ENCODE measurements at places on chromosomes 7 and 10.

DNA sequence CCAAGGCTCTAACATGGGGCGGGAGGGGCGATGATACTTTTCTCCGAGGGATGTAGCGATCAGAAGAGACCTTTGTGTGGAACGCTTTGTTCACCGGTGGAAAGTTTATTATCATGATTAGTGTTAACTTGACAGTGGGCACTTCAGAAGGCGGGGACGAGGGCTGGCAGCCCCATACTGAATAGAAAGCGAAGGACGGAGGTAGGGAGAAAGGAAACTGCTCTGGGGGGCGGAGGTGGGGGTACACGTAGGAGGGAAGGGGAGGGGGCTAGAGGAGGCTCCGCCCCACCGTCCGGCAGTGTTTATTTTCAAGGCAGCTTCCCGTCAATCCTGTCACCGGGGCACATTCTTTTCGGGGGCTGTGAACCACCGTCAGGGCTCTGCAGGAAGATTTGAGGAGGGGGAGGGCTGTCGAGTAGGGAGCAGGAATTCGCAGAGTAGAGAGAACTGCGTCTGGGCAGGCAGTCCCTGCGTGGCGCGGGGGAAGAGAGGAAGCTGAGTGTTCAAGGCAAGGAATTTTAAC, 9.4 kb upstream of the NKX2-3 start:
- DNase-seq, result no peak

DNA sequence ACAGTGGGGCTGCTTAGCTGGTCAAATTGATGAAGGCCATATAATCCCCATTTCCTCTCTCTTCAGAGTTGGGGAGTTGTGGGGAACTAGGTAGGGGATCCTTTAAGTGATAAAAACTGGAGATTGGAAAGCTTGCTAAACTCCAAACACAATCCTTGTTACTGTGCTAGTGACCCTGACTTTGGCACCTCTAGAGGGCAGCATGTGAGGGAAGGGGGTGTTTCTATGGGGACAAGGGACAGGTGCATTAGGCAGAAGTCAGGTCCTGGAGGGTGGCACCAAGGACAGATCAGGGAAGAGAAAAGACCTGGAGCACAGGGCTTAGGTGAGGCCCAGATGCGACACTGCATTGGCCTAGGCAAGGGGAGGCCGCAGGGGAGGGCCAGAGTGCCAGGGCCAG, 66.9 kb downstream of the CDHR3 start:
- DNase-seq, result no peak

DNA sequence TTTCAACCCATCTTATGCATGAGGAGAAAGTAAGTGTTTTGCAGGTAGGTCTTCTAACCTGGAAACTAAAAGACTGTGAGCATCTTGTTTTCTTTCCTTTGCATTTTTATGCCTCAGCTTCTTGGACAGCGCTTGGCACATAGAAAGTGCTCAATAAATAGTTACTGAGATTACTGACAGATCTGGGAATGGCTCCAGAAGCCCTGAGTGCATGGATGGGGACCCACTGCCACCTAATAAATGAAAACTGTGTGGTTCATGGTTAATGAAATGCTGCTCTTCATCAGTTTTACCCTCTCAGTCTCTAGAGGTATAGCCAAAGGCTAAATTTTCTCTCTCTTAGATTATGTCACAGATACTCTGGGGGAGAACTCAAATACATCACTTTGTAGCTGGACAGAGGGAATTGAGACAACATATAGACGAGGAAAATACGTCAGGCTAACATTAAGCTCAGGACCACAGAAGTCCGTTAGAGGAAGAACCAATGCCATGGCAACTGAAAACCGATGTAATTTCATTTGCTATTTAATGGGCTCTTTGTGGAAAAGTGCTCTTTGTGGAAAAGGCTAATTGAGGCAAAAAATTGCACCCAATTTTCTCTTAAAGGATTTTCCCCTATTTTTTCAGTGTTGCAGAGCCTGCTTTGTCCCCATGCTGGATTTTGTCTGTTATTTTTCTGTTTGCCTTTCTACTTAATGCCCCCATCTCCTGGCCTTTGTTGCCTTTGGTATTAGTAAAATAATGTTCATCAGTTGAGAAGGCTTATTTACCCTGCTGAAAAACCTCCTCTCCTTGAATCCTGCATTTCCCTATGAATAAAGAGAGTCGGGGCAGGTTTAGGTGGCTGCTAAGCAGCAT, 17.8 kb downstream of the ASB4 start:
- no peak for DNase-seq

- no peak for DNase-seq
Observed at GRCh38 chr10:52747694-52748093, 24.9 kb downstream of the MBL2 start.

GRCh38 chr10:33794460-33794859, 460.0 kb upstream of the NRP1 start:
- DNase-seq, result no peak

DNA sequence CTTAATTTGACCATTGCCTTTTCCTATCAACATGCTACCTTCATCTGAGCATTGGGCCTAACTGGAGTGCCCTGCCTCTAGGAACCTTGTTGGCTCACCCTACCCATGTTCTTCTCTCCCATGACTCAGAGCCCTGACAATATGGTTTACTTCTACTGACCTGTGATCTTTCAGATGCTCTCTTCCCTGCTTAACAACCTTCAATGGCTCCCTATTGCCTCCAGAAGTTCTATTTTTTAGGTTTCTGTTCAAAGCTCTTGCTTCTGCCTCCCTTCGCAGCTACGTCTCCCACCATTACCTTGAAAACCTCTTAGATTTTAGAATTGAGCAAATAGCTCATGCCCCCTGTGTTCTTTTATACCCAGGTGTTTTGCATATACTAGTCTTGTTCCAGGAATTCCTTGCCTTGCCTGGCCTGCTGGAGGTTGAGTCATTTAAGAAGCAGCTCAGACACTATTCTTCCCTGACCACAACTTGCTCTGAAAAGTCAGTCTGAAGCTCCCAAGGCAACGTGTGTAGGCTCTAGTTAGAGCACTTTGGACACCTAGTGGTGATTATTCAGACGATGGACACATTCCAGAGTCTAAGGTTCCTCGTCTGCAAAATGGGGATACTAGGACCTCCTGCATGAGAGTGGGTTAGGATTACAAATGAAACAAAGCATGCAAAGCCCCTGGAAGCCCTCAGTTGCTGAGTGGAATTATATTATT, 64.4 kb upstream of the EMX2 start:
- DNase-seq, result no peak

- DNase-seq, result no peak
Observed at GRCh38 chr7:7810826-7811225, 92.4 kb upstream of the RPA3 start.

- no peak for DNase-seq
Observed at GRCh38 chr7:80724249-80724871, 85.9 kb downstream of the CD36 start.

GRCh38 chr10:25895856-25896255, 38.2 kb upstream of the MYO3A start:
- no peak for DNase-seq

DNA sequence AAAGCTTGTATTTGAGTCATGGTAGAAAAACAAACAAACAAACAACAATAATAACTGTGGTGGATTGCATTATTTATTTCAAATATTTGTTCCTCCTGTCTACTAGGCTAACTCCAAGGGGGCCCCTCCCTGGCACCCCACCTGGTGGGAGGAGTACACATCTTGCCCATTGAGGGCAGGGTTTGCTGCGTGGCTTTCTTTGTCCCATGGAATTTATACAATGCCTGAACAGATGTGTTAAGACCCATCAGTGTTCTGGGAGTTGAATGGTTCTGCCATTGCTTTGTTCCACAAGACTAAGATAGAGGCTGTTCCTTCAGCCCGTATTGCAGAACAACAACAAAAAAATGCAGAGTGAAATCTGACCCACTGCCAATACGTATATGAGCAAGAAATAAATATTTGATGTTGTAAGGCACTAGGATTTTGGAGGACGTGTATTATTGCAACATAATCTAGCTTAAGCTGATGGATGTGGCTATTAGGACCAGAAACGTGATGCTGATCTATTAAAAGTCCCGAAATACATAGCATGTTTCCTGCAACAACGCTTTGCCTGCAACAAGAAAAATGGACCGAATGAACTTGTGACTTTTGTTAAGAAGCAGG, 119.1 kb upstream of the JCAD start:
- DNase-seq, result no peak

- peak; percentile 16 for DNase-seq
Observed at GRCh38 chr10:43229208-43230061, 37.4 kb downstream of the RASGEF1A start.

- no peak for DNase-seq
Observed at GRCh38 chr7:119935418-119936025, 337.5 kb upstream of the KCND2 start.

- DNase-seq, result no peak
Observed at GRCh38 chr10:17787087-17787961, 21.8 kb upstream of the MRC1 start.

- DNase-seq, result peak; percentile 30
Observed at GRCh38 chr10:106740-107139, 28.5 kb upstream of the ZMYND11 start.

- DNase-seq, result peak; percentile 38
Observed at GRCh38 chr10:43137717-43138020, 576 bp upstream of the CSGALNACT2 start.

DNA sequence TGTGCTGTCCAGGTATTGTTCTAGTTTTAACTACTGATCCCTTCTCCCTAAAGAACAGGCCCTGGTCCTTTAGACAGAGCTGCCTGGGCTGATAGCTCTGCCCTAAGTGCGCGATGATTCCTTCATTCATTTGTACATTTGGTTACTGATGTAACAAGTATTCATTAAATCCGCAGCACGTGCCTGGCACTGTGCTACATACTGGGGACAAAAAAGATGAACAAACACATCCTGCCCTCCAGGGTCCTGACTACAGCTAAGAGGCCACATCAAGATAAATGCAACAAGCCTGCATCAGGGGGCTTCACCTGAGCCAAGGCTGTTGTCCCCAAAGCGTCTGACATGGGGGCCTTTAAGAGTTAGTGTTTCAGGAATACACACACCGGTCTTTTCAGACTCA, 99.0 kb upstream of the PODXL start:
- DNase-seq, result no peak

DNA sequence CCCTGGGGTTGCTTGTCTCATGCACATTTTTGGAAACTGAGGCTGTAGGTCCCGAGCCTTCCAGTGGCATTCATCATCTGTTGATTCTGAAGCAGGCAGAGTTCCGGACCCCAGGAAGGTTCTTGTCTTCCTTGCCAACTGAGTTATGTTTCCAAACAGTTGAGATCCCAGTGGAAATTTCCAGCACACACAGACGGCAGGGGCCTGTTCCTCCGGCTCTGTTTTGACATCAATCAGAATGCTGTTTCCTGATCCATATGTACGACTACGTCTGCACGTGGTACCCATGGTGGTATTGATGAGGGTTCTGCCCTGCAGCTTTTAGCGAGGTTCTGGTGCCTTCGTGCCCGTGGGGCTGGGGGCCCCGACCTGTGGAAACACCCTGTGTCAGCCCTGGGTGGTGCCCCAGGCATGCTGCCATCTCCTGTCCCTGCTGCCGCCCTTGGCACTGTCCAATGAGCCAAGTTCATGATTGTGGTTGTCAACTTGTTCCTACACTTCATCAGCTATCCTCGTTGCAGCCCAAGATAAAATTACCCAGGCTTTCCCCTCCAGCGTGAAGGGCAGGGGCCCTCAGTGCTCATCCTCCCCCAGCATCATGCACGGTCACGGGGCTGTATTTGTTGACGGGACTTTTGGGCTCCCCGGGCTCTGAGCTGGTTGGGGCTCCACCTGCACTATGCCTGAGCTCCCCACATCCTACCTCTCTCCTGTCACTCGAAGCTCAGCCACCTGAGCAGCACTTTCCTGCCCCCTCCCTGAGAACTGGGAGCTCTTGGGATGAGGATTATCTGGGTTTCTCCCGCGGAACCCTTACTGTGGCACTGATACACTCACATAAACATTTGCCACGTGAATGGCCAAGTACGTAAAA, 7.8 kb upstream of the DPYSL4 start:
- no peak for DNase-seq

GRCh38 chr10:91579329-91579985, 53.4 kb downstream of the PPP1R3C start:
- DNase-seq, result no peak

- no peak for DNase-seq
Observed at GRCh38 chr10:105024184-105024583, 383.1 kb downstream of the SORCS3 start.

- DNase-seq, result no peak
Observed at GRCh38 chr10:17838080-17838648, 29.0 kb downstream of the MRC1 start.

DNA sequence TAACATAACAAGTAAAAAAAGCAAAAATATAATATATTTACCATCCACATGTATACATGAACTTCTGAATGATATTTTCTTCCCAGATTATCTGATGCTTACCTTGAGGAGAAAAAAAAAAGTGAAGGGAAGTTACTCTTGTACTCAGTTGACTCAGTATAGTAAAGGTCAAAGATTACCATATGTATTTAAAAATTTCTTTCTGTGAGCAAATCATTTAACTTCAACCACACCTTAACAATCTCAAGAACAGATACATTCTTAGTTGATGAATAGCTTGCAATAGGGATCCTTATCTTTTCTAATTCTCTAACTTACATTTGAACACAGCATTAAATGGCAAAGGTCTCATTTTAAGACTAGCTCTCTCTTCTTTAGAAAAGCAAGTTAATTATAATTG, 29.8 kb downstream of the PRR15 start:
- no peak for DNase-seq

GRCh38 chr10:106900016-106900652, 264.4 kb downstream of the SORCS1 start:
- no peak for DNase-seq

- DNase-seq, result no peak
Observed at GRCh38 chr7:674454-675410, 51.8 kb upstream of the DNAAF5 start.

GRCh38 chr10:18474118-18474455, 177.3 kb downstream of the NSUN6 start:
- no peak for DNase-seq

DNA sequence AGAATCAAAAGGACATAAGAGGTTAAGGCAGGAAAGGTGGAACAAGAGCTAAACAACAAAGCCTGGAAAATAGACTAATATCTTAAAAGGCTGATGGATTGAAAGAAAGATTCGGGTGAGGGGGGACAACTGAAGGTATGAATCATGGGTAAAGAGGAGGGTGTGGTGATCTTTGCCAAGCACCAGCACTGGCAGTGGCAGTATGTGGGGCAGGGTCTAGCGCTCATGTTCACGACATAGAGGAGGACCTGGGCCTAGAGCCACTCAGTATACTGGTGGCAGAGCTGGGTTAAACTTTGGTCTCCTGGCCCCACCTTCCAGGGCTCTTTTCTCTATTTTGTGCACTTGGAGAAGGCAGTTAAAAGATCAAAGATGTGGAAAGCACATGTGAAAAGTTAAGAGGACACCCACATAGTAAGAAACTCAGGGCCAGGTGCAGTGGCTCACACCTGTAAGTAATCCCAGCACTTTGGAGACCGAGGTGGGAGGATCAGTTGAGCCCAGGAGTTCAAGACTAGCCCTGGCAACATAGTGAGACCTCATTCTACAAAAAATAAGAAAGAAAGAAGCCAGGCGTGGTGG, 40.5 kb upstream of the MMD2 start:
- no peak for DNase-seq

DNA sequence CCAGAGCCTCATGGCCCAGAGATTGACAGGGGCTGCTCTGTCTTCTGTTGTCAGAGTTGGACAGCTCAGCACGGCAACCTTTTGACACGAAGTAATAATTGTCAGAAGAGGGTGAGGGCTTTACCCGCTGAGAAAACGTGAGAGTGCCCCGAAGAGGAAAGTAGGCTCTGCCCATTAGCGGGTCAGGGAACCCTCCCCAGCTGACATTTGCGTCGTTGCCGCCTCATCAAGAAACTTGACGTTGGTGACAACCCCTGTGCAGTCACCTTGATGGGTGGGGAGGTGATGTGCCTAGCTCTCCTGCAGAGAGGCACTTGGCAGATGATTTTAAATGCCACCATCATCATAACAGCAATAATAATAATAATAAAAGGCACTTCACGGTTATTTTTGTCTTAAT, 202.1 kb downstream of the USP6NL start:
- DNase-seq, result no peak

All from T-helper 1 cell (primary cell).